ENCODE measurements at places on chromosomes 7 and 10.
A peak's percentile ranks its signal among the peaks of the same experiment; 100 is the strongest.

- DNase-seq = no peak
Observed at GRCh38 chr10:98404571-98405359, 10.2 kb downstream of the PYROXD2 start.

DNA sequence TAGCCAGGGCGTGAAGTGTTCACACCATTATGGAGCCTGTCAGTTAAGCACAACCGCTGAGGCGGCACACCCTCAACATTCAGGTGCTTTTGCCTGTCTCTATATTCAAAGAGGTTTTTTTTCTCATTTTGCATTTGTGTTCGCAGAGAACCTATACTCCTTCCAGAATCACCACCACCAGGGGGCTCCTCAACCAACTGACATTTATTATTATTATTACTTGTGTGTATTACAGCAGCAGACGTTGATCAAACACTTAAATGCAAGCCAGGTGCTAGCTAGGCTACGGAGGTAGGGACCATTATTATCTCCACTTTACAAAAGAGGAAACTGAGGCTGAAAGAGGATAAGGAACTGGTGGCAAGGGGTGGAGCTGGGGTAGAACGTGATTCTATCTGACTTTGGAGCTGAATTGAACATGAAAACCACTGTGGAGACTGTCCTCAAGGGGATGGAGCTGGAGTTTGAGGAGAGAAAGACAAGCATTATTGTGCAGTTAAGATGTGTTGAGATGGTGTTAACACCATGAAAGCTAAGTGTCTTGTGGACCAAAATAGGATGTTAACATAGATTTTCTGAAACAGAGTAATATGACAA is 133.8 kb upstream of the PLXNA4 start:
- no peak for DNase-seq

DNA sequence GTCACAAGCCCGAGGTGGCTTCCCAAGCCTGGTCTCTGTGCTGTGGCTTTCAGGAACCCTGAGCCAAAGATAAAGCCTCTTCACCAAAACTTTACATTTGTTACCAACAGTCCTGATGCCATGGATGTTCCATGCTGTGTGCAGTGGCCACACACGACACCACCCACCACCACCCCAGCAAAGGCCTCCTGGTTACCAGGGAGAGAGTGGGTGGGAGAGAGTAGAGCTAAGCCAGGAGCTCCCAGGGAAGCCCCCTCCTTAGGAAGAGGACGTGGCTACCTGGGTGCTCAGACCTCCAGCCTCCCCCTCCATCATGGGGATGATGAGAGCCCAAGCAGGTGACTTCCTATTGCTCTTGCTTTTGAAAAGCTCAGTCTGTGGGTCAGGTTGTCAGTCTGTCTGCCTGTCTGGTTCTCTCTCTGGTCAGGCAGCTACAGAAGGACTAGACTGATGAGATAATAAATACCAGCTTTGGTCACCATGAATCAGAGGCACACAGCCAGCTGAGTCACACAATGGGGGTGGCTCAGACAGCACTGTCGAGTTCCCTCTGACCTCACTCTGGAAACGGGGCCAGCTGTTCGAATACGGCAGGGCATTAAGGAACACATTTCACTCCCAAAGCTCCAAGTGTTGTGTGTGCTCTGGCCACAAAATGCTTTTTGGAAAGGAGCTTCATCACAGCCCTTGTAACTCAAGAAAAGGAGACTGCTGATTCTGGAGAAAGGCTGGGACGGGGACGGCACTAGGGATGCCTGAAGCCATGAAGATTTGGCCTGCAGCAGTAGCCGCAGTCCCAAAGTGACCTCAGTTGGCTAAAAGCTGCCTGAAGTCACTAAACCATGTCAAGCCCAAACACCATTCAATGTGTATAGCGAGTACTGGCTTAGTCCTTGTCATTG is 166.0 kb downstream of the FANK1 start:
- DNase-seq = no peak

- DNase-seq = no peak
Observed at GRCh38 chr7:143271240-143271639, 8.0 kb downstream of the GSTK1 start.

- DNase-seq = peak; percentile 11
Observed at GRCh38 chr10:92753865-92754264, 64.1 kb downstream of the HHEX start.

- DNase-seq = no peak
Observed at GRCh38 chr7:83301416-83301815, 138.7 kb upstream of the PCLO start.

- no peak for DNase-seq
Observed at GRCh38 chr7:16528520-16528919, 1.9 kb downstream of the LRRC72 start.
